Gastrocnemius medialis (tissue), 4 donors: ENCODE measurements at places on chromosomes 12 and 14. TPM values are rescaled to one million over a fixed set of nuclear protein-coding genes. Genes with fewer than 3 reads are reported as not detected.
A peak's percentile ranks its signal among the peaks of the same experiment; 100 is the strongest.

The ZNF26 gene
- 1.7 TPM for total RNA-seq

The ENDOU gene
- total RNA-seq, result not detected

The IL31 gene
- not detected for total RNA-seq

The CCDC175 gene
- not detected for total RNA-seq

The NKX2-1 gene
- total RNA-seq, result not detected

The KRT79 gene
- total RNA-seq, result not detected

The PTCSC3 gene
- total RNA-seq, result not detected

The MANSC4 gene
- total RNA-seq, result not detected

- DNase-seq, result peak; percentile 37
- H3K27me3 ChIP-seq, result no peaks in the 10 kb centered on the region
- peaks cover 14% of the 10 kb centered on the region for H3K4me1 ChIP-seq
- no peaks in the 10 kb centered on the region for H3K36me3 ChIP-seq
Measured at GRCh38 chr12:103840462-103840875, 565 bp downstream of the NT5DC3 start.

- H3K4me3 ChIP-seq, result no peak overlapping the region
- no peaks in the 10 kb centered on the region for H3K36me3 ChIP-seq
- DNase-seq, result no peak
- no peaks in the 10 kb centered on the region for H3K4me1 ChIP-seq
- no peak overlapping the region for H3K27ac ChIP-seq
Measured at GRCh38 chr14:99124482-99125105, 147.4 kb downstream of the BCL11B start.

DNA sequence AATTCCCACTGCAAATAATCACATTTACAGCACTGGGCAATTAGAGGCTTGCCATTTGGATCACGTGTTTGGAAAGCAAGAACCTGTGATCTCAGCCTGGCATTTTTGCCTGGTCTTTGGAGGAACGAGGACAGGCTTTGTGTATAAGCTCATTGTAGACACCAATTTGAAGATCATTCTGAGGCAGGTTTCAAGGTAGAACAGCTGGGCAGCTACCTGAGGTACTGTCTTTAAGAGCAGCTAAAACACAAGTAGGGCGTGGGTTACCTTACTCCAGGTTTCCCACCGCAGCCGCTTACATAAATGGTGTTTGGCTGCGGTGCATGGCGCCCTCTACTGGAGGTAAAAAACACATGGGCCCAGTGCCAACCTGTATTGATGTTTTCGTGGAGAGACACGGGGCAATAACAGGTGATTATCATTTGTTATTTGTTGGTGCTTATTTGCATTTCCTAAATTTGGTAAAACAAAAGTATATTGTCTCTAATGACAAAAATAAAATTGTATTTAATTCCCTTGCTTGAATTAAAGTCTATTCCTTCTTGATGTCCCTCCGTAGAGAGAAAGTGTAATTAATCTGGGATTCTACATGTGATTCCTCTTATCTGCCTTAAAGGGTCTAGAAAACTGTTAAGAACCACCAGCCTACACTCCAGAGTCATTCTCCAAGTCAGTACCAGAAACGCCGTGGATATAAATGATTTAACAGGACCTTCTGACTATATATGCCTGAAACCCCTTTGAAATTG is 69.7 kb downstream of the SVOP start:
- no peak overlapping the region for H3K27ac ChIP-seq
- H3K36me3 ChIP-seq, result no peaks in the 10 kb centered on the region
- no peak overlapping the region for H3K4me3 ChIP-seq
- DNase-seq, result peak; percentile 34

DNA sequence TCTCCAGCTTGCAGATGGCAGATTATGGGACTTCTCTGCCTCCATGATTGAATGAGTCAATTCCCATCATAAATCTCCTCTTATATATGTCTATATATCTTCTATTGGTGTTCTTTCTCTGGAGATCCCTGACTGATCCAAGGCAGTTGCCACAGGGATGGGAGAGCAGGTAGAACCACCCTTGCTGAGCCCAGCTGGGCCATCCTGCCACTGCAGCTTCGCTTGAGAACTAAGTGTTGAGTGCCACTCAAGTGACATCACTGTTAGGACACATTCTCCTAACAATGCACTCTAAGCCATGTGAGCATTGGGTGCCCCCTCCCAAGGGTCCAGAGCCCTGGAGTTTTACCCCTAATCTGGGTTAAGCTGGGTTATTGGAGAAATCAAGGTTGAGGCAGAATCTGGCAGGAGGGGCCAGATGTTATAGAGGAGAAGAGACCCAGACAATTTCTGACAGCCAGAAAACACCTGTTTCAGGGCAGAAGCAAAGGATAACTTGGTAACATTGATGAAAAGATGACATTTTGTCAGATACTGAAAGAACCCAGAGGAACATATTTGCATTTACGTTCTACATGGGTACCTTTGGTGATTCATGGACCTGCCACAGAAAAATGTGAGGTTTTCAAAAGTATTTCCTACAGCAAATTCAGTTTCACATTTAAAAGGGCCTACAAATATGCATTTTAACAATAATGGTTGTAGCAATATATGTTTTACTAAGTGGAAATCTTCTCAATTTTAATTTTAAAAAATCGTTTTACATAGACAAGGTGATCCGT is 57.2 kb upstream of the MAX start:
- H3K4me3 ChIP-seq, result no peak overlapping the region
- no peak for DNase-seq
- peaks cover 4% of the 10 kb centered on the region for H3K4me1 ChIP-seq

DNA sequence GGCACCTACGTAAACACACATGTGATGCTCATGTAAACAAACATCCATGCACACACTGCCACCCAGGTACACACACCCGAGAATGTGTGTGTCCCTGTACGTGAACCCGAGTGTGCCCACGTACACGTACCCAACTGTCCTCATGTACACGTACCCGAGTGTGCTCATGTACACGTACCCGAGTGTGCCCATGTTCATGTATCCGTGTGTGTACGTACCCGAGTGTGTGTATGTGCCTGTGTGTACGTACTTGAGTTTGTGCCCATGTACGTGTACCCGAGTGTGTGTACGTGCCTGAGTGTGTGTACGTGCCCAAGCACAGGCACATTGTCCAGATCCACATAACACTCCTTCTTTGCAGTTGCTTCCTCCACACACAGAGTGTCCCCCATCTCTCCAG is 45.0 kb downstream of the LRCOL1 start:
- no peak overlapping the region for H3K27ac ChIP-seq
- no peaks in the 10 kb centered on the region for H3K27me3 ChIP-seq
- no peak overlapping the region for H3K4me3 ChIP-seq
- no peak for DNase-seq
- no peaks in the 10 kb centered on the region for H3K36me3 ChIP-seq
- H3K4me1 ChIP-seq, result peaks cover 4% of the 10 kb centered on the region

DNA sequence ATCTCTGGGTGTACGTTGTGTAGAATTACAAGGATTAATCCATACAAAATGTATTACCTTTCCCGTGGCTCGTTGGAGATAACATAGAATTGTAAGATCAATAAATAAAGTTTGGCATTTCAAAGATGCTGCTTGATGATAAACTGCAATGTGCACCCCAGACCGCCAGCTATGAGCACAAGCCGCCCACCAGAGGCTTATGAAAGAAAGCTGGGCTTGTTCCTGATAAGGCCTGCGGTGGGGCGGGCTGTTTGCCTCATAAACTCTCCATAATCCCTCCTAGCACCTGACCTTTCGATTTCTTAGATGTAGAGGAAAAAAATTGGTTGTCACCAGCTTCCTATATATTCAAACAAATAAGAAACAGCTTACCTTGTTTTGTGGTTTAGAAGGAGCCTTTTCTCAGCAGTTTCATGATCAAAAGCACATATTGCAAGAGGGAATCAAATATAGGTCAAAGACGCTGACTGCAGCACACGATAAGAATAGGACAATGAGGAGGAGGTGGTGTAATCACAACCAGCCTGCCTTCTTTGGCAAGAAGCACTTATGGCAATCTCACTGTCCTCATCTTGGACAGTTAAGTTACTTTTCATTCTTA is 293.6 kb downstream of the RMST start:
- no peaks in the 10 kb centered on the region for H3K4me1 ChIP-seq
- no peak for DNase-seq
- H3K4me3 ChIP-seq, result no peak overlapping the region
- no peaks in the 10 kb centered on the region for H3K36me3 ChIP-seq

DNA sequence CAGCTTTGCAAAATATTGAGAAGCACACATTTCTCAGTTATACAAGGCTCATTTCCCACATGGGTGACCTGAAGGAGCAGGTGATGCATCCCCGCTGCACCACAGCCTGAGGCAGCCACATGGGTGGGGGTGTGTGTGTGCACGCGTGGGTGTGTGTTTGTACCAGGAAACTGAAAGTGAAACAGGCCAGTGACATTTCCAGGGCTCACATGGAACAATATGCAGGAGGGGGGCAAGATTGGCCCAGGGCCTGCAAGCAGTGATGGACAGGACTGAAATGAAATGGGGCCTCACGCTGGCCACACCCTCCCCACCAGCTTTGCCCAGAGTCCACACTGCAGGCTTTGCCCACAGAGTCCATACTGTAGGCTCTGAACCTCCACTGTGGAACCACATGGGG is 154.2 kb upstream of the PARP11 start:
- no peak overlapping the region for H3K4me3 ChIP-seq
- no peaks in the 10 kb centered on the region for H3K36me3 ChIP-seq
- DNase-seq, result no peak

- no peaks in the 10 kb centered on the region for H3K4me1 ChIP-seq
- H3K36me3 ChIP-seq, result no peaks in the 10 kb centered on the region
- H3K4me3 ChIP-seq, result no peak overlapping the region
- no peaks in the 10 kb centered on the region for H3K27me3 ChIP-seq
- no peak overlapping the region for H3K27ac ChIP-seq
- no peak for DNase-seq
Measured at GRCh38 chr14:37145395-37145794, 27.0 kb downstream of the SLC25A21 start.

DNA sequence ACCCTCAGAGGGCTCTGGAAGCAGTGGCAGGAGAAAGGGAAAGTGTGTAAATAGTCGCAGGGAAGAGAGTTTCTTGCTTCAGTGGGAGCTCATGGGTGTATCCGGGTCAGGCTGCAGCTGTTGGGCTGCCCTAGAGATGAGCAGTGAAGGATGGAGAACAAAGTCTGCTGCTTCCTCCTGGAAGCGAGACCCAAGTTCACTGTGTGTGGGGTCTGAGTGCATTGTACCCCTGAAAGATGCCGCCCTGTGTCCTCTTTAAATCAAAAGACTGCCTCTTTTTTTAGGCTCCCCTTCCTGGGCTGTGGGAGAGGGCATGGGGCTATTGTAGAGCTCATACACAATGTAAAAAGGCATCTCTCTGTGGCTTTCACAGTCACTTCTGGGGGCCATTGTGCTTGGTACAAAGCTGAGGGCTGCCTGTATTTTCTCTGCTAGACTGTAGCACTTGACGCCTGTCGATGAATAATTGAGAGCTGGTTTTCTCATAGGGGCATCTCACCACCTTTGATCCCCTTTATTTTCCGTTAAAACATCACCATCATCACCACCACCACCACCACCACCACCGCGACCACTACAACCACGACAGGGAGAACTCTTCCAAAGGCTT is 16.7 kb downstream of the CHST11 start:
- no peaks in the 10 kb centered on the region for H3K27me3 ChIP-seq
- no peak overlapping the region for H3K4me3 ChIP-seq
- no peak for DNase-seq
- H3K36me3 ChIP-seq, result no peaks in the 10 kb centered on the region
- no peak overlapping the region for H3K27ac ChIP-seq
- peaks cover 3% of the 10 kb centered on the region for H3K4me1 ChIP-seq

GRCh38 chr12:108235985-108236263 is 103.2 kb downstream of the CMKLR1 start:
- H3K27ac ChIP-seq, result no peak overlapping the region
- DNase-seq, result no peak
- H3K4me3 ChIP-seq, result no peak overlapping the region
- H3K4me1 ChIP-seq, result no peaks in the 10 kb centered on the region

DNA sequence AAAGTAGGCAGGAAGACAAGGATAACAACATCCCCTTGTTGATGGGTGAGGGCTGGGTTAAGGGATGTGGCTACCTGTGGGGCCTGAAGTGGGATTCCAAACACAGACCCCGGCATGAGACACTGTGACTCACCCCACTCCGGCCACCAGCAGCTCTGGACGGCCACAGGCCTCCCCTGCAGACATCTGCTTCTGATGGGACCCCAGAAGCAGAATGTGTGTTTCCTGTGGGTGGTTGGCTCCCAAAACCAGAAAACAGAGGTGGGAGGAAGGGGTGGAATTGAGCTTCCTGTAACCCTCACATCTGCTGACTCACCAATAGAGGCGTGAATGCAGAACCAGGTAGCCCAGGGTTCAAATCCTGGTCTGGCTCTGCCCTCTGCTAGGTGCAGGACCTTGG is 216.6 kb upstream of the PWP1 start:
- H3K36me3 ChIP-seq, result no peaks in the 10 kb centered on the region
- H3K4me1 ChIP-seq, result no peaks in the 10 kb centered on the region
- H3K4me3 ChIP-seq, result no peak overlapping the region
- no peak for DNase-seq

DNA sequence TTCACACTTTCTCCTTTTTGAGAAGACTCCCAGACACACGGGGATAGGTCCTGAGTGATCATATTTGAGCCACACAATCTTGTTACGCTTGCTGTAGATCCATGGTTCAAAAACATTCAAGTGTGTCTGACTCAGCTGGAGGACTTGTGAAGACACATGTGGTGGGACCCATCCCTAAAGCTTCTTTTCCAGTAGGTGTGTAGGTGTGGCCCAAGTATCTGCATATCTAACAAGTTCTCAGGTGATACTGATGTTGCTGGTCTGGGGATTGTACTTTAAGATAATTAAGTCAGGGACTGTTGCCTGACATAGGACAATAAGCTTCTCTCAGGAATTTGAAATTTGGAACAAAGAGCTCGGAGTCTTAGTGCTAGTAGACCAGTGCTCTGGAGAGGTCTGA is 4.1 kb upstream of the DAAM1 start:
- no peaks in the 10 kb centered on the region for H3K36me3 ChIP-seq
- H3K27me3 ChIP-seq, result no peaks in the 10 kb centered on the region
- no peak overlapping the region for H3K4me3 ChIP-seq
- H3K27ac ChIP-seq, result no peak overlapping the region
- no peak for DNase-seq
- peaks cover 7% of the 10 kb centered on the region for H3K4me1 ChIP-seq

DNA sequence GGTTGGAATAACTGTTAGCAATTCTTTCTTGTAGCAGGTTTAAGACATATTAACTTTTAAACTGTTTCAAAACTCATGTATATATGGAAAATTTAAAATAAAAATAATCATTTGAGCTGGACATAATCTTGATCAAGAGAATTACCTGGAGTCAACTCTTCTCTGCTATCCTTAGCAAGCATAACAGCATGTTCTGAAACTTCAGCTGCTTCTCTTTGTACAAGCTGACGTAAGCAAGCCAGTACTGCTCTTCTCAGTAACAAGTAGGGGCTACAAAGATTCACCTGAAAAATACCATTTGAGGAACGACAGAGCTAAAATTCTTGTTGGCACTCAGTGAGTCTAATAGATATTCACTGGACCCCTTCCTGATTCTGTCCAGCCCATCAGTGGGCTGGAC is 83.0 kb downstream of the HEATR5A start:
- H3K27me3 ChIP-seq, result no peaks in the 10 kb centered on the region
- no peak overlapping the region for H3K4me3 ChIP-seq
- H3K36me3 ChIP-seq, result peaks cover 8% of the 10 kb centered on the region
- DNase-seq, result no peak

- H3K4me3 ChIP-seq, result no peak overlapping the region
- no peak for DNase-seq
- H3K4me1 ChIP-seq, result peaks cover 7% of the 10 kb centered on the region
- no peaks in the 10 kb centered on the region for H3K27me3 ChIP-seq
Measured at GRCh38 chr12:13181375-13182070, 15.0 kb upstream of the EMP1 start.
